Body of pancreas (tissue), 4 donors: ENCODE measurements at places on chromosomes 2 and 18. TPM values are rescaled to one million over a fixed set of nuclear protein-coding genes. Genes with fewer than 3 reads are reported as not detected.

Gene DYNAP
- total RNA-seq = not detected

Gene AMER3
- 0.33 TPM for total RNA-seq

Gene UBXN2A
- total RNA-seq = 4.0 TPM

Gene NAB1
- 30.1 TPM for total RNA-seq

Gene IL37
- total RNA-seq = not detected

Gene MFSD6
- total RNA-seq = 46.8 TPM

Gene YES1
- 51.4 TPM for total RNA-seq

Gene PSMA8
- not detected for total RNA-seq

Gene DCDC2C
- not detected for total RNA-seq
